ENCODE measurements at places on chromosomes 2 and 18. TPM values are rescaled to one million over a fixed set of nuclear protein-coding genes. Genes with fewer than 3 reads are reported as not detected.
A peak's percentile ranks its signal among the peaks of the same experiment; 100 is the strongest.

- peak; percentile 84 for DNase-seq
Measured at GRCh38 chr2:27754138-27754588, 17.4 kb upstream of the MRPL33 start.

DNA sequence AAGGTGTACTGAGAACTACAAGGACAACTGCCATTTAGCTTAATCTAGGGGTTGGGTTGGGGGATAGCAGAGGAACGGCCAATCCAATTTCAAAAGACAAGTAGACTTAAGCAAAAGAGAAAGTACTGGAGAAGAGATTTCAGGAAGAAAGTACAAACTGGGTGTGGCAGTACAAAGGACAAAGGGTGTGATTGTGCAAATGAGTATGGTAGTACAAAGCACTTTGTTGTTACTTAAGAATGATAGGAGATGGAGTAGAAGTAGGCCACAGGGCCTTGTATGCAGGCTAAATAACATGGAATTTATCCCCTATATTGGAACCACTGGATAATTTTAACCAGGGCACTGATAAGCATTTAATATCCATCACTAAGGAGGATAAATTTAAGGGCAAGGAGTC is 4.7 kb upstream of the ORC2 start:
- no peak for DNase-seq

Gene APOB
- total RNA-seq = 0.78 TPM

Gene PIEZO2
- total RNA-seq = 40.7 TPM
